Stimulated activated CD4-positive, alpha-beta T cell treated with anti-CD3 and anti-CD28 coated beads, TNF-alpha, amount 100 ng/mL, for 1 hour (primary cell): ENCODE measurements at places on chromosomes 4 and X.

GRCh38 chr4:145912376-145912775 is 26.2 kb downstream of the ZNF827 start:
- DNase-seq: no peak

DNA sequence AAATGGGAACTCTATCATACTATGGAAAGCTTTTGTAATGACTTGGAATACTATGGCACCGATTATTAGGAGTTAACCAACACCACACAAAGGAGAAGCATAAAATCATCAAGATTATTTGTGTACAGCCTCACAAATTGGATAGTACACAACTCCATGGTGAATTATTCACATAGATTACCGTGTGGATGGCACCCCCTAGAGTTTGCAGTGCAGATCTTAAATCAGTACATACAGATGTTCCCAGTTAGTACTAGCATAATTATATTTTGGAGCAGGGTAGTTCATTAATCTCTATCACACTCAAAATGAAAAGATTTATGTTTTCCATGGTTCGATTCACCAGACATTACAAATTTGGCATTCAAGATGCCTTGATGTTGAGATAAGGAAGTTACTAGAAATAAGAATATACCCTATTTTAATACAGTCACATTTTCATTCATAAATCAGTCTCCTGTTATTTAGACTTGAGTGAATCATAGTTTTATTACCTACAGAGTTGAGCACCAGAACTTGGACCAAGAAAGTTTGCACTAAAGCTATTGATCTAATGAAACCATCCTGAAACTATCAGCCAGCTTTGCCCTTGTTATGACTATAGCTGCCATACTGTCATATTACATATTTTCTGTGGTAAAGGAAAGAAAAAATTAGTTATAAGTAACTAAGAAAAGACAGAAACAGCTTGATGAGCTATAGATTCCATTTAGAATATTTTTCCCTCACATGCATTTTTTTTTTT is 531.8 kb downstream of the GLUD2 start:
- no peak for DNase-seq

GRCh38 chrX:64394059-64394873 is 986 bp downstream of the MTMR8 start:
- DNase-seq: no peak

DNA sequence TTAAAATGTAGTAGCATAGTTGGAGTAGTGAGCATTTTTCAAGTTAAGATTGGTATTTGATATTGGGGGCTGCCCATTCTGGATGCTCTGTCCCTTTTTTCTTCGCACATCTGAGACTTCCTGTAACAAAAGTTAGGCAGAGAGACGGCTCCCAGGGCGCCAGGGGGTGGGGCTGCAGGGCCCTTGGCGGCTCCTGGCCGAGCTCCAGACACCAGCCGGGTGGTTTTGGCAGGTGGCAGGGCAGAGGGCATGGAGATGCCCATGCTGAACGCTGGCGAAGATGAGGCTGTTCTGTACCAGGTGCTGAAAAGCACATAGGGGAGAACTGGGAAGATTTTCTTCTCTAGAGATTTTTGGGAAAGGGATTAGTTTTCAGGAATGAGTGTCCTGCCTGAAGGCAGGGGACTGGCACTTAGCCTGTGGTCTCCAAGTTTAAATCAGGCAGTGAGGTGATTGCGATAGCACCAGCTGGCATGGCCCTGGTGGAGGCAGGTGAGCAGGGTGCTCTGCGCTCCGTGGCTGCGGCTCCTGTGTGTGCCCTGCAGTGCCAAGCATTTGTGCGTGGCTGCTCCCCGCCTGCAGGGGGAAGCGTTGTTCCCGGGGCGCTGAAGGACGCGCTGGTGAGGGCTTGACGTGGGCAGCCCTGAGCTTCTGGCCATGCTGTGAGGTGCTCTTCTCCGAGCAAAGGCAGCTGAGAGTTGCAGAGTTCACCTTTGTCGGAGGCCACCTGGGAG is 23.6 kb upstream of the HGFAC start:
- DNase-seq: no peak

- no peak for DNase-seq
Measured at GRCh38 chr4:171812333-171812664, 905 bp upstream of the GALNTL6 start.

DNA sequence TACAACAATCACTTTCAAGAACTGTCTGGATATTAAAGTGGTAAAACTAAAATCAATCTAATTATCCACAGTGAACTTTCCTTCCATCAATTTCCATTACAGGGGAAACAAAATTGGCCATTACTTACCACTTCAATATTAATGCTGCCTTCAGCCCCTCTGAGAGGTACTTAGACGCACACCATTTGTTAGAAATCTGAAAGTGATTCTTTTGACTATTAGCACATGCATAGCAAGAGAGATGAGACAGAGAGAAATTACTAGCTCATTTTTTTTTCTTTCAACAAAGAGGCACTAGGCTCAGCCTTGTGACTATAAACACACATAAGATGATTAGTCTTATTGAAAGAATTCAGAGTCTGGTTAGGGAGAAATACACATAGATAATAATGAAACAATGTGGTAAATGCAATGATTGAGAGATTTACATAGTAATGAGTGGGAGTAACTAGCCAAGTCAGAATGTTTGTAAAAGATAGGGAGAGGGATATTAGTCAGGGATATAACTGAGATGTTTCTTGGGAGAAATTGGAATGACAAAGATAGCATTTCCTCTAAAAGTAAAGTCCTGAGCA is 93.3 kb downstream of the YIPF7 start:
- no peak for DNase-seq

GRCh38 chr4:121227341-121227792 is 63.2 kb upstream of the TNIP3 start:
- no peak for DNase-seq

DNA sequence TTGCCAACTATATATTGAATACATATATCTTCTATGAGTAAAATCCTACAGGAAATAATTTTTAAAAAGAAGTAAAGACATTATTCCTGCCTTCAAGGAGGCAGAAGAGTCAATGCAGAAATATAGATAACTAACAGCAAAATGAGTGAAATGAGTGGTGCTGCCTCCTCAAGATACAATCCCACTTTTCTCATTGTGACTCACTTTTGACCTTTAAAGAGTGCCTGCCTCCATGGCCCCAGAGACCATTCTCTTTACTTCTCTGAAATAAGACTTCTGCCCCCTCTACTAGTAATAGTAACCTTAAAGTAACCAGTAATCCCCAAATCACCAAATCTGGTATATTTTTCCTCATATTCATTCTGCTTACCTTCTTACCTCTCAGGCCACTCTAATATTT is 15.5 kb downstream of the SLC10A7 start:
- DNase-seq: no peak

GRCh38 chrX:70916754-70917153 is 8.2 kb upstream of the TEX11 start:
- DNase-seq: no peak

DNA sequence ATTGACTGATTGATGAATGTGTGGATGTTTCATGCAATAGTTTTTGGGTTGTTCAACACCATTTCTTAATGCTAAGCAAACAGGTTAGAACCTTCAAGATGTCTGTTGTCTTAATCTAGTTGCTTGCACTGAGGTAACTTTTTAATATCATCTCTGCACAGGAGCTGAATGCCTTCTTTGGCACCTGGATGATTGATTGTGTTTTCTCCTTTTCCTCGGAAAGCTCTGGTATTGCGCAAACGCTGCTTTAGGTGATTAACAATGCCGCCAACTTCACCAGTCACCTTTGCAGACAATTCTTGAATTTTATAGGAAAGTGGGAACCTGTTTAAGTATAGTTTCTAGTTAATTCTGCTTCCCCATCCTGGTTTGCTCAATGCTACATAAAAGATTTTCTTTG is 48.2 kb downstream of the RTL9 start:
- no peak for DNase-seq

GRCh38 chrX:19571711-19572110 is 56.4 kb upstream of the MAP3K15 start:
- no peak for DNase-seq

DNA sequence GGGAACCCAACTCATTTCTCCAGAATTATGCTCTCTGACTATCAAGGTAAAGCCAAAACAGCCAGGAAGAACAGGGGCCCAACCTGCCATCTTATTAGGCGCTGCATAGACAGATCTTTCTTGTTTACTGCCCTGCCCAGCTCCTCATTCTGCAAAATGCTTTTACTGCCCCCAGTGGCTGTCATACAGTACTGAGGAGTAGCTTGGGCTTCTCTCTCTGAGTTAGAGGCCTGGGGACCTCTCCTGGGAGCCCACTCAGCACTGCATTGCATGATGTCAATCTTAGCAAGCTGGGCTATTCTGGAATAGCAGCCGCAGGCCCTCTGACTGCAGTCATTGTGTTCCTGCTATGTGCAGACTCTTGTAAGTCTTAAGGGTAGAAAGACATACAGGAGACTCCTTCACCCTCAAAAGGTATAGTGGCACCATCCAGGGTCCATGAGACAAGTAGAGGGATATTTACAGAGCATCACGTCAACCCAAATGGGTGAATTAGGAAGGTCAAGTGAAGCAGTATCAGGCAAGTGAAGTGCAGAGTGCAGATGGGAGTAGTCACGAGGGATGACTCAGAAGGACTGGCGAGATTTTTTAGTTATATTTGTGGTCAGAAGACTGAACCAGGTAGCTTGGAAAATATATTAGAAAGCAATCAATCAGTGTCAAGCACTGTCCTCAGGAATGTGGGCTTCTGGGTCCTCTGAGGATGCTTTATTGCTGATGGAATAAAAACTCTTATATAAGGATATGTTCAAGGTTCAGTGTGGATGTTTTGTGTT is 294.1 kb upstream of the SFRP2 start:
- DNase-seq: no peak

GRCh38 chr4:170465429-170465828 is 375.7 kb upstream of the AADAT start:
- no peak for DNase-seq

DNA sequence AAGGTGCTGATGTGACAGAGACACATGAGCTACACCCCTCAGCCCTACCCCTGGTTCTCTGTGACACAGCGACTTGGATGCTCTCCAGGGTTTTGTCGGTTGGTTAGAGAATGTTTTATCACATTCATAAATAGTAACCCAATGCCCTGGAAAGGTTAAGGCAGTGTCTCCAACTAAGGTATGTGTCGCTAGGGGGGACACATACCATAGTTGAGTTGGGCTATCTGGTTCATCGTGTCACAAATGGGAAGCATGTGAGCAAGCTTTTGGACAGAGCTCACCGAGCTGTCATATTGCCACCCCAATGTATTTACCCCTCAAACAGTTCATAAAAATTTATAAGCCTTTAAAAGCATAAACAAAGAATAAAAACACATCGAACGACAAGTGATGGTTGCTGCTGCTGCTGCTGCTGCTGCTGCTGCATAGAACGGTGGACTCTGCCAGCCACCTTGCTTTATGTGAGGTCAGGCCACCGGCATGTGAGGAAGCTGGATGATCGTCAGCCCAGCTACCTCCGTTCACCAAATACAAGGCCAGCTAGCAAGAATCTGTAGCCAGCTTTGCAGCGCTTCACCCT is 55.9 kb downstream of the STOX2 start:
- DNase-seq: no peak

GRCh38 chrX:40179283-40179682 is 81.5 kb upstream of the BCOR start:
- DNase-seq: no peak

GRCh38 chr4:6423575-6423974 is 48.8 kb downstream of the PPP2R2C start:
- no peak for DNase-seq

GRCh38 chrX:41406201-41406600 is 40.9 kb upstream of the NYX start:
- DNase-seq: no peak

DNA sequence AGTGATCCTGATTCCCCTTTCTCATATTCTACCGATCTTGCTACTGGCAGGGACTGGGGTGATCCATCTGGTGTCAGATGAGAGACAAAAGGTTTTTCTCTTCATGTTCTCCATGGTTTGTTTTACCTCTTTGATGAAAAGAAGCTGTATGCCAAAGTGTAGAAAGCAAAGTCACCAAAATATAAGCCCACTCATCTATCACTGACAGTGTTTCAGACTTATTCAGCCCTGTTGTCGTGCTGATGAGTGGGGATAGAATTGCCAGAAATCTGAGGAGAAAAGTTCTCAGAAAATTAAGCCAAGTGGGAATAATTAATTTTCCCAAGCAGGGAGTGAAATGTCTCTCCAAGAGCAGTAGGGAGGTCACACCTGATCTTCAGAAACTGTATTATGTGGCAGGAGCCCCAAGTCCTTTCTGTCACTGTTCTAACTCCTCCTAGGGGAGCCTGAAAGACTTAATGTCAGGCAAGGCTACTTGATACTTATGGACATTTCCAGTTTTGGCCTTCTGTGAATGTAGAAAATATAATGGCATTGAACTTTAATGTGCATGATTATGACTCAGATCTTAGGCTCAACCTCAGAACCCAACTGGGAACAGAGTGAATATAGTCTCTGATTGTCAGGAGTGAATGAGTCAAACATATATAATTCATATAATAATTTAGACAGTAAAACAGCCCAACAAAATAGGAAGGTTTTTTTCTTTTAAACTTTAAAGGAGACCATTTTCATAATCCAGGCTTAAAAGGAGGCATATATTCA is 298.1 kb downstream of the ANKRD50 start:
- no peak for DNase-seq

DNA sequence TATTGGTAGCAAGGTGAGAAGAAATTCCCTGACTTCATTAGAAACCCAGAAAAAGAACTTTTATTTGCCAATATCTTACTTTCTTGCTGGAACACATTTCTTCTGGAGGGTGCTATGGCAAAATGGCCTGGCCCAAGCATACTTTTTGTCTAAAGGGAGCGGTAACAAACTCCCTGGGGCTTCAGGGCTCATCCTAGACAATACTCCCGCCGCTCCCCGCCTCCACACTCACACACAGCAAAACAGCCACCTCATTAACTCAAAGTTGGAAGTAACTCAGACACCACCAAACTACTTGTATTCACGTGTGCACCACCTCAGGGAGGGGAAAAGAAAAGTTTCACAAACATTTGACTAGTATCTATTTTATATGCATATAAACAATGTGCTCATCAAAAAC is 75.7 kb downstream of the IGSF1 start:
- DNase-seq: no peak

- DNase-seq: no peak
Measured at GRCh38 chr4:114782415-114783214, 184.0 kb downstream of the UGT8 start.

DNA sequence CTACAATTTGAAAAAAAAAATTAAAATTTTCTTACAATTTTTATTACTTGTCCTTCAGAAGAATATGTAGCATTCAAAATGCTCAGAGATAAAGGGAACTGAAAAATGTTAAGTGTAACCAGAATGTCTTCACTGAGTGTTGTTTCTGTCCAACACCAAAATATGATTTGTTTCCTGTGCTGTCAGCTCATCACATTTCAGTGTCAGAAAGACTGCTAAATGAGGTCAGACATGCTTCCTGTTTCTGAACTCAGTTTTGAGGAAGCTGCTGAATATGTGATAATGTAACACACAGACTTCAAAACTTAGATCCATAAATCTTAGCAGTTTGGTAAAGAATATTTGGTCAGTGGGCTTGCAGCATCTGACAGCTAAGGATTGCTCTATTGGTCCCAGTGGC is 1849.7 kb downstream of the PCDH7 start:
- DNase-seq: no peak

- DNase-seq: no peak
Measured at GRCh38 chr4:125070861-125071260, 243.9 kb upstream of the FAT4 start.

GRCh38 chrX:137051978-137052642 is 18.3 kb upstream of the GPR101 start:
- DNase-seq: peak; percentile 58

GRCh38 chr4:102114118-102114630 is 231.1 kb downstream of the SLC39A8 start:
- DNase-seq: no peak
